ENCODE measurements at places on chromosomes 6 and 20.
A peak's percentile ranks its signal among the peaks of the same experiment; 100 is the strongest.

GRCh38 chr6:75204959-75205775, 686 bp downstream of the COL12A1 start:
- DNase-seq: no peak

- DNase-seq: no peak
Measured at GRCh38 chr20:46220455-46221207, 87.7 kb downstream of the CDH22 start.

DNA sequence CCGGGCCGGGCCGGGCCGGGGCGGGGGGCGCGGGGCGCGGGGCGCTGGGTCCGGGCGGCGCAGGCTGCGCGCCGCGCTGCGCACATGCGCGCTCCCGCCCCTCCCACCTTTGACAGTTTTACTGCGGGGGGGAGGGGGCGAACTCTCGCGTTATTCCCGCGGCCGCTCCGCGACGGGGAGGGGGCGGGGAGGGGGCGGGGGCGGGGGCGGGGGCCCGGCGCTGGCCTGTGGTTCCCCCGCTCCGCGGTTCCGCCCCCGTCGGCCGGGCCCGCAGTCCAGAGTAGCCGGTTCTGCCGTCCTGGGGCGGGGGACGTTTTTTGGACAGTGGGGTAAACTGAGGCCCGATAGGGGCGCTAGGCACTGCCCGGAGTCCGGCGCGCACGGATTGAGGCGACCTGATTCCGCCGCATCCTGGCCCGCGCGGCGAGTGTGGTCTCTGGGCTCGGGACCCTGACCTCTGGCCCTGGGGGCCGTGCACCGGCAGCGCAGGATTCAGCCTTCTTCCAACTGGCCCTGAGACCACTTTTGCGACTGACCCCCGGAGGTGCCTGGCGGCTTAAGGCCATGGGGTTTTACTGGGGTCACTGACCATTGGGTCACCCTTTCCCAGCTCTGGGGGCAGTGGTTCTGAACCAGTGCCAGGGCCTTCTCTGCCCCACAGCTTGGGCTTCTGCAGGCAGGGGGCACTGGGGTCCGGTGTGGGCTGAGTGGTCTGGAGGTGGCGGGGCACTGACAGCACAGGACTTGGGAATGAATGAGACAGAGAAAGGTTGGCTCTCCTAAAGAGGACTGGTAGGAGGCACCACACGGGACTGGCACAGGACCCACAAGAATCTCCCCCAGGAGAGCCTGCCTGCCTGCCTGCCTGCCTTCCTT, at the start of gene ZNF512B:
TSS of gene ZNF512B (minus strand) at position 93 of the 876 bp plus-strand sequence. CDS start 1,980 bp downstream, outside the sequence.
- peak; percentile 69 for DNase-seq

DNA sequence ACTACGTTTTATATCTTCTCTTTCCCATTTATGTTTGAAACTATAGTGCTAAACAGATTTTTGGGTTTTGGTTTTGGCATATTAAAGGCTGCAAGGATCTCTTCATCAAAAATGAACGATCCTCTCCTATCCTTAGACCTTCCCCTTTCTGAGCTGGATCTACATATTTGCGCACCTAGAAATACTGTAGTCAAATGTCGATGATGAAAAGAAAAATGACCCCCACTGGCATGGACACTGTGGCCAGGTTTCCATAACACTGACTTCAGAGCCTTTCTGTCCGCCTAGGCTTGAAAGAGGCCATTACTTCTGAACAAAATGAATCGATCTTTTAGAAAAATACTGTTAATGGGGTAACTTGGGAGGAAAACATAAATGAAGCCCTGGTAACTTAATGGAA, 5.8 kb downstream of the FLRT3 start:
- no peak for DNase-seq

DNA sequence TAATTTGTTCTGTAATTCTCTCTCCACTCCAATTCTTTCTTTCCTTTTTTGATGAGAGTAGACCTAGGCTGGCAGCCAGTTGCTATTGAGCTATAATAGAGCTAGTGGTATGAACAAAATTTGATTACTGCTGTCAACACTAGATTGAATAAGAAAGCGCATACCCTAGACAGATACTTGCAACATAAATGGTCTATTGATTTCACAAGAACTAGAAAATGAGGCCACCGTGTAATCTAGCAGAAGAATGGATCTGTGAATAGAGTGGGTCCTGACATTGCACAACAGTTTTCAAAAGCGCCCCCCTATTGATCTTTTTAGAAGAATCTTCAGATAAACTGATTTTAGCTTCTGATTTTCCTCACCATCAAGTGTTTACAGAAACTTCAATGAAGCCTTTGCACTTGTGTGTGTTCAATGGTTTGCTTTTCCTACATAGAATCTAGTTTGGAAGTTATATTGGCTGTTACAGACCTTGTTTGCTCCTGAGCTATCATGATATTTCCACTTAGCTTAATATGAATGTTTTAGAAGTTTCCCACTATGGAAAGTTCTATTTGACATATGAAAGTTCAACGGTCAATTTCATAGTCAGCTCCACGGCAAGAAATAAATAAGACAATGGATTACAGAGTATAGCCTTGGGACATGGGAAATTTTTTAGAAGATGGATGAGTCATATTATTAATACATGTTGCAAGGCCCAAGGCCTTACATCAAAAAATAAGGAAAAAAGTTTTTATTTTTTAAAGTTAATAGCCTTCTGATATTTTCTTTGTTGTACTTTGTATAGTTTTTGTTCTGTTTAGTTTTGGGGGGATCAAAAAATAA, 55.6 kb downstream of the UTRN start:
- DNase-seq: no peak

DNA sequence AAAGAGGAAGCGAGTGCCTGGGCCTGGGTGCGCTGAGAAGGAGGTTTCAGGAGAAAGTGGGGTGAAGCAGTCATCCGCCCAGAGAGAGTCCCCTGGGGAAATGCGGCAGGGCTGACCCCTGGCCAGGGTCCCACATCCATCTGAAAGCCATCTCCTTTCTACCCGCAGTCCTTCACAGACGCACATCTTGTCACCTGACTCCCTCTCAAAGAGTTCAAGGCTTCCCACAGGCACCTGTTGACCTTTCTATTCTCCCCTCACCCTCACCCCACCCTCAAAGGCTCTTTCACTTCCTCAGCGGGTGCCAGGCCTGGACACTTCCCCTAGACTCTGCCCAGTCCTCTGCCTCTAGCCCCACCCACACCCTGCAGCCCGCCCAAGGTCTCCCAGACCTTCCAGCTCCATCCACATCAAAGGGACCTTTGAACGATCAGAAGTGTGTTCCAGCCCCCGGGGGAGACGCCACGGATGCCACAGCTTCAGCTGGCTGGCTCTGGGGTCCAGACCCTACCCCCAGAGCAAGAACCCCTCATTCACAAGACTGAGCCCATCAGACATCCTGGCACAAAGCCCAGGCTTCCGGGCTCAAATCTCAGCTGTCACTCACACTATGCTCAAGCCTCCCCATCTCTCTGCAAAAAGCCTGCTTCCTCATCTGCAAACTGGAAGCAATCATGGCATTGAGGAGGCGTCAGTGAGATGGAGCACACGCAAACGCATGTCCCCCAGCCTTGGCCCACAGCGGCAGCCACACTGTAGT, 2.1 kb downstream of the CTSZ start:
- DNase-seq: peak; percentile 9

DNA sequence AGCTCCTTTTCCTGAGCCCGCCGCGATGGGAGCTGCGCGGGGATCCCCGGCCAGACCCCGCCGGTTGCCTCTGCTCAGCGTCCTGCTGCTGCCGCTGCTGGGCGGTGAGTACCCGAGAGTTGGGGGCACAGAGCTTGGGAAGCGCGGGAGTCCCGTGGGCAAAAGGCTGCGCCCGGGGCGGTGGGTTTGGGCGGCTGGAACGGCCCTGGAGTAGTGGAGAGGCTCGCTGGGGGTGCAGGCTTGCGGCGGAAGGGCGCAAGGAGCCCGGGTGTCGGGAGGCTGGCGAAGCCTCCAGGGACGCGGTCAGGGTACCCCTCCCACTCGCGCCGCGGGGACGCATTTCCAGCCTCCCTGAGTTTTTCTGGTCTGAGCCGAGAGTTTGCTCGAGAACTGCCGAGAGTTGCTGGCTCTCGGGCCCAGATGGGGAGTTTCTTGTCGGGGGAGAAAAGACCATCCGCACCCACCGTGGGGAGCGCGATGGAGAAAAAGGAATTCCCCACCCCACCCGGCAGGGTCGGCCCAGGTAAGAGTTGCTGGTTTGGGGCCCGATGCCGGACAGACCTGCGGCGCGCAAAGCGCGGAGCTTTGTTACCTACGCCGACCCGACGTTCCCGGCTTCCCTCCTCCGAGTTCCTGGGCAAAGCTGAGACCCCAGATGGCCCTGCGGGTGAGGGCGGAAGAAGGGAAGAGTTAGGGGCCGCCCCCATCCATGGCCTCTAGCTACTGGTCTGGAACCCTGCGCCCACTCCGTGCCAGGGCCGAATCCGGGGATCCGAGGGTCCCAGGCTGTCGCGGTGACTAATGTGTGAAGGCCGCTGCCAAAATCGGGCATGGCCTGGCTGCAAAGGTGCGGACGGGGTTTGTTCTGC, 584 bp downstream of the PTK7 start:
- DNase-seq: no peak

GRCh38 chr20:57844626-57845596, 135.1 kb upstream of the PMEPA1 start:
- no peak for DNase-seq

GRCh38 chr6:7058250-7058923, 49.4 kb upstream of the RREB1 start:
- DNase-seq: no peak

GRCh38 chr6:44388135-44388487, 605 bp downstream of the CDC5L start:
- DNase-seq: no peak

DNA sequence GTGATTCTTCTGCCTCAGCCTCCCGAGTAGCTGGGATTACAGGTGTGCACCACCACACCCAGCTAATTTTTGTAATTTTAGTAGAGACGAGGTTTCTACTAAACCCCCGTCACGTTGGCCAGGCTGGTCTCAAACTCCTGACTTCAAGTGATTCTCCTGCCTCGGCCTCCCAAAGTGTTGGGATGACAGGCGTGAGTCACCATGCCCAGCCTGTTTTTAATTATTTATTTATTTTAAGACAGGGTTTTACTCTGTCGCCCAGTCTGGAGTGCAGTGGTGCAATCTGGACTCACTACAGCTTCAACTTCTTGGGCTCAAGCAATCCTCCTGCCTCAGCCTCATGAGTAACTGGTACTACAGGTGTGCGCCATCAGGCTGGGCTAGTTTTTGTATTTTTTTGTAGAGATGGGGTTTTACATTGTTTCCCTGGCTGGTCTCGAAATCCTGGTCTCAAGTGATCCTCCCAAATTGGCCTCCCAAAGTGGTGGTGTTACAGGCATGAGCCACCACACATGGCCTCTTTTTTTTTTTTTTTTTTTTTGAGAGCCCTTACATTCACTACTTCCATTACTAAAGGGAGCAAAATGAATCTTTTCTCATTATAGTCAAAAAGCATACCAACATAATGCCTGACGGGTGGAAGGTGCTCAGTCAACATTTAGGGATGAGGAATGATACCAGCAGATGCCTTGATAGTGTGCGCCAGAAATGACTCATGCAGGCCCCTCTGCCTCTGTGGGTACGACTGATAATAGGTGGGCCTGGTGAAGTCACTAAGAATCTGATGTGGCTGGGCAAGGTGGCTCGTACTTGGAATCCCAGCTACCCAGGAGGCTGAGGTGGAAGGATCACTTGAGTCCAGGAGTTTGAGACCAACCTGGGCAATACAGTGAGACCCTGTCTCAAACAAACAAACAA, 17.8 kb upstream of the RALGAPB start:
- DNase-seq: no peak

DNA sequence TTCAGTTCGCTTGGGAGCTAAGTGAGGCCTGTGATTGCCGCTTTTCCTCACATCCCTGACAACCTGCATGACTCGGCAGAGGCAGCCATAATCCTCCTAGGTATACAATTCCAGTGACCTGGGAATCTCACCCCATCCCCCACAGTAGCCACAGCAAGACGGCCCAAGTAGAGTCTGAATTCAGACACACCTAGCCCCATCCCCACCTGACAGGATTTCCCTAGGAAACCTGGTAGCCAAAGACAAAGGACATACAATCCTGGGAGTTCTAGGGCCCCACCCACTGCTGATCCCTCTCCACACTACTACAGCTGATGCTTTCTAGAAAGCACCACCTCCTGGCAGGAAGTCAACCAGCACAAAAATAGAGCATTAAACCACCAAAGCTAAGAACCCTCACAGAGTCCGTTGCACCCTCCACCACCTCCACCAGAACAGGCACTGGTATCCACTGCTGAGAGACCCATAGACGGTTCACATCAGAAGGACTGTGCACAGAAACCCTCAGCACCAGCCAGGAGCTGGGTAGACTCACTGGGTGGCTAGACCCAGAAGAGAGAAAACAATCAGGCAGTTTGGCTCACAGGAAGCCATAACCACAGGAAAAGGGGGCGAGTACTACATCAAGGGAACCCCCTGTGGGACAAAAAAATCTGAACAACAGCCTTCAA, 17.9 kb upstream of the RUNX2 start:
- no peak for DNase-seq

- DNase-seq: no peak
Measured at GRCh38 chr20:51563486-51564332, 21.2 kb upstream of the NFATC2 start.

GRCh38 chr6:18078866-18079265, 43.6 kb downstream of the NHLRC1 start:
- no peak for DNase-seq

- no peak for DNase-seq
Measured at GRCh38 chr20:63497946-63498935, 642 bp downstream of the EEF1A2 start.

DNA sequence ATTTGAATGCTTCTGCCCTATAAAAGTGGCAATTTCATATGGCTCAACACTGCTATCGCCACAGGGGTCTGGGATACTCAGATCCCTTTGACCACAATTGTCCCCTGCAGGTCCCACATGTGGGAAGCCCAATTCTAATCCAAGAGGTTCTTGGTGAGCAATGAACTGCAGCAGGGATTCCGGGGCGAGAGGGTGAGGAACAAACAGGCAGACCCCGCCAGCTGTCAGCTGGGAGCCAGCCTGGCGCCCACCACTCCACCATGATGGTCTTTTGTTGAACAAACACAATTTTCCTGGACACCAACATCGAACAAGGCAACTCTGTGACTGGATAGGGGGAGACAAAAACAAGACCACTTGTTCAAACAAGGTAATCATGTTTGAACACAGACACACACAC, 80.5 kb downstream of the TMEM242 start:
- DNase-seq: no peak

- DNase-seq: no peak
Measured at GRCh38 chr6:6657820-6658217, 69.3 kb downstream of the LY86 start.
